Epithelial cell of proximal tubule (primary cell): ENCODE measurements at places on chromosomes 6 and 20. TPM values are rescaled to one million over a fixed set of nuclear protein-coding genes. Genes with fewer than 3 reads are reported as not detected.

The CRISP2 gene
- total RNA-seq = 0.06 TPM in 1 of 2 replicates, not detected in the other

The DEFB116 gene
- not detected in 2 replicates for total RNA-seq

The MAP7 gene
- 12.9 and 16.1 TPM in 2 replicates for total RNA-seq

The HSD17B8 gene
- total RNA-seq = 16.3 and 16.9 TPM in 2 replicates
